ENCODE measurements at places on chromosomes 6 and 20. TPM values are rescaled to one million over a fixed set of nuclear protein-coding genes. Genes with fewer than 3 reads are reported as not detected.
A peak's percentile ranks its signal among the peaks of the same experiment; 100 is the strongest.

GRCh38 chr6:37221585-37222124 lies 35.9 kb upstream of the TBC1D22B start:
- no peak for DNase-seq

GRCh38 chr20:45282700-45283550 lies 23.7 kb upstream of the RBPJL start:
- peak; percentile 65 for DNase-seq

- no peak for DNase-seq
These were observed 14.7 kb upstream of the TAF4 start for GRCh38 chr20:62080249-62080990.

DNA sequence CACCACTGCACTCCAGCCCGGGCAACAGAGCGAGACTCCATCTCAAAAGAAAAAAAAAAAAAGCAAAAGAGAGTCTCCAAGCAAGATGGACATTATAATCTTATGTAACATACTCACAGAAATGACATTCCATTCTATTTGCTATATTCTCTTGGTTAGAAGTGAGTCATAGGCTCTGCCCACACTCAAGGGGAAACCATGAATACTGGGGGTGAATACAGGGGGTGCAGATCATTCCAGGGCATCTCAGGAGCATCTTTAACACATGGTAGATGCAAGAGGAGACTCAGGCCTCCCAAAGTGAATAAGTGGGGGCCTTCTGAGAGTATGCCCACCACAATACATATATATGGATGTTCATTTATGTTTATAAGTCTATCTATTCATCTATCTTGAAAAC lies 18.3 kb upstream of the RANBP9 start:
- peak; percentile 15 for DNase-seq

The GPR6 gene
- total RNA-seq = not detected

The HEY2 gene
- not detected for total RNA-seq

DNA sequence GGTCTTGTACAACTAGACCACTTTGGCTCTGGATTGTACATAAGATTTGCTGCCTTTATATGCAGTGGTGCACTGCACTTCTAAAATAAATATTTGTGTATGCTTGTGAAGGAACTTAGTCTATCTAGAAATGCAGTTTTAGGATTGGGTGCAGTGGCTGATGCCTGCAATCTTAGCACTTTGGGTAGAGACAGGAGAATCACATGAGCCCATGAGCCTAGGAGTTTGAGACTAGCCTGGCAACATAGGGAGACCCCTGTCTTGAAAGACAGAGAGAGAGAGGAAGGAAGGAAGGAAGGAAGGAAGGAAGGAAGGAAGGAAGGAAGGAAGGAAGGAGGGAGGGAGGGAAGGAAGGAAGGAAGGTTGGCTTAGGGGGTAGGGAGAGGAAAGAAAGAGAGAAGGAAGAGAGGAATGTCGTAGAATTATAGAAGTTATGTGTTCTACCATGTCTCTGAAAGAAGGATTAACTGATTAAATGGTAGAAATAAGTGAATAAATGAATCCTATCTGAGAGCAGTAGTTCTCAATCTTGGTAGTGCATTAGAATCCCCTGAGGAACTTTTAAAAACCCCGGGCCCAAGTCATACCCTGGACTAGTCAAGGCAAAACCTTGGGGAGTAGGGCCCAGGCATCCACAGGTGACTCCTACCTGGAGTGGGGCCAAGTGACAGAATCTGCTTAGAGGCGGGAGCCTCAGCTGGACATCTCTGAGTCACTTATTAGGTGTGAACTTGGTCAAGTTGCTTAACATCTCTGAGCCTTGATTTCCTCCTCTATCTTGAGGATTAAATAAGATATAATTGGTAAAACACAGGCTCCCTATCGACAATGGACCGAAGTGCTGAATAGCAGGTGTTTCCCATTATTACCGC lies 130.3 kb downstream of the ZNF217 start:
- peak; percentile 2 for DNase-seq

GRCh38 chr6:133540361-133540760 lies 299.2 kb downstream of the EYA4 start:
- DNase-seq = no peak

GRCh38 chr20:9071976-9072726 lies 3.3 kb downstream of the PLCB4 start:
- DNase-seq = no peak

The VEGFA gene
- 57.6 TPM for total RNA-seq

The TCP11 gene
- not detected for total RNA-seq

GRCh38 chr20:42678895-42679294 lies 510.8 kb downstream of the PTPRT start:
- DNase-seq = no peak

DNA sequence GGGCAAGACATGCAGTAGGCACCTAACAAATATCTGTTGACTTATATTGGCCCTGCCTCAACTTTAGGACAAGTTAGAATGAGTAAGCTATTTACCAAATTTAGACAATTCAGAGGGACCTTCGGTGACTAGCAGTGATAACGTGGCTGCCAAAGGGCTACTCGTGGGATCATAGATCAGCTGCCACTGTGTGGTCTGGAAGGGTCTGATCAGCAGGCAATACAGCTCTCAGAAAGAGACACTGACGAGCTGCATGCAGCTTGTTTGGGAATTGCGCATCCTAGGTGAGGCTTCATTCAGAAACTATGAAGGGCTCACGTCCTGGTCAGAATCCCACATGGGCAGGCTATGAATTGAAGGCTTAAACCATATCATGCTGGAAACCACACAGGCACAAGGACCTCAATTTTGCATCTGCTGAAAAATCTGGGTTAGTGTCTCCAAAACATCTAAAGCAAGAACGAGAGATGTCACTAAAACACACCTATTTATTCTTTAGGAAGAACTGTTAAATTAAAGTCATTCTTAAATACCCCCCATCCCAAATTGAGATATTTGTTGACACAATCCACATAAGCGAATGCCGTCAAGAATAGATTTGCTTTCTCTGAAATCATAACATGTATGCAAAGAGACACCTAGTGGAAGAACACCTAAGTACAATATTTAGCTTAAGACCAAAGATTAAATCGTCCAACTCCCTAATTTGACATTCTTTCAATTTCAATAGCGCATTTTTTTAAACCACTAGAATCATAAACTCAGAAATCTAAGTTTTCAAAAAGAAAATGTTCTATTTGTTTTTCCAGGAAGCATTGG lies 79.6 kb downstream of the IPCEF1 start:
- no peak for DNase-seq

GRCh38 chr6:163226836-163227485 lies 187.6 kb upstream of the QKI start:
- DNase-seq = no peak

- no peak for DNase-seq
These were observed 536 bp upstream of the FNDC1 start for GRCh38 chr6:159168536-159169192.

GRCh38 chr6:155387481-155387880 lies 68.2 kb downstream of the NOX3 start:
- no peak for DNase-seq

DNA sequence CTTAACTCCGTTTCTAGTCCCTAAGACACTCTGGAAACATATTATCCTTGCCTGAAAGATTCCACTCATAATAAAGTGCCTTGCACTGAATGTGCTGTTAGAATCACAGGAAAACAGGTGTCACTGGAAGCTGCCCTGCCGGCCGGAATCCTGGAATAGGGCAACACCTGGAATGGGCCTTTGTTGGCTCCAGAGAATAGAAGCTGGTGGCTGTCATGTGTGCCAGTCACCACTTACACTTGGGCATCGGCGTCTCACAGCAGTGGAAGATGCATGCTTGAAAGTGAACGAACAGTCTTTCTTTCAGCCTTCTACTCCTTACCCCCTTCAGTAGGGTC lies 90.8 kb upstream of the AFDN start:
- DNase-seq = no peak

DNA sequence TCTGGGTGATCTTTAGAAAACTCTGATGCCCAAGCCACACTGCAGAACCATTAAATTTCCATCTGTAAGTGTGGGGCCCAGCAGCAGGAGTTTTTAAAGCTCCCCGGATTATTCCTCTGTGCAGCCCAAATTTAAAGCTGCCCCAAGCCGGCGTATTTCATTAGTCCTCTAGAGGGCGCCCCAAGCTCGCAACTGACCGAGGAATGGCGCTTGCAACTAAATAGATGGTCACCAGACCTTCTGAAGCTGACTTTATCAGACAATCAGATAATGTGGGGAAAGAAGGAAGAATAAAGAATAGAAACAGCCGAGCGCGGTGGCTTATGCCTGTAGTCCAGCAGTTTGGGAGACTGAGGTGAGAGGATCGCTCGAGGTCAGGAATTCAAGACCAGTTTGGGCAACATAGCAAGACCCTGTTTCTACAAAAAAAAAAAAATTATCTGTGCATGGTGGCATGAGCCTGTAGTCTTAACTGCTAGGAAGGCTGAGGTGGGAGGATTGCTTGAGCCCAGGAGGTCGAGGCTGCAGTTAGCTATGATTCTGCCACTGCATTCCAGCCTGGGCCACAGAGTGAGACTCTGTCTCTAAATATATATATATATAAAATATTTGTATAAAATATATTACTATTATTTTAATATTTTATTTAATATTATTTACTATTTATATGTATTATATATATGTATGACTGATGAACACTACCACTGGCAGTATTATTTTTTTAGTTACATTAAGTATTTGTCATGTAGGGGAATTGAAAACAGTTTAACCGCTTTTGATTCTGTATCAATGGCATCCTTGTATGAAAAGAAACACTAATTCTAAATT lies 56.0 kb downstream of the OTOR start:
- DNase-seq = peak; percentile 7

DNA sequence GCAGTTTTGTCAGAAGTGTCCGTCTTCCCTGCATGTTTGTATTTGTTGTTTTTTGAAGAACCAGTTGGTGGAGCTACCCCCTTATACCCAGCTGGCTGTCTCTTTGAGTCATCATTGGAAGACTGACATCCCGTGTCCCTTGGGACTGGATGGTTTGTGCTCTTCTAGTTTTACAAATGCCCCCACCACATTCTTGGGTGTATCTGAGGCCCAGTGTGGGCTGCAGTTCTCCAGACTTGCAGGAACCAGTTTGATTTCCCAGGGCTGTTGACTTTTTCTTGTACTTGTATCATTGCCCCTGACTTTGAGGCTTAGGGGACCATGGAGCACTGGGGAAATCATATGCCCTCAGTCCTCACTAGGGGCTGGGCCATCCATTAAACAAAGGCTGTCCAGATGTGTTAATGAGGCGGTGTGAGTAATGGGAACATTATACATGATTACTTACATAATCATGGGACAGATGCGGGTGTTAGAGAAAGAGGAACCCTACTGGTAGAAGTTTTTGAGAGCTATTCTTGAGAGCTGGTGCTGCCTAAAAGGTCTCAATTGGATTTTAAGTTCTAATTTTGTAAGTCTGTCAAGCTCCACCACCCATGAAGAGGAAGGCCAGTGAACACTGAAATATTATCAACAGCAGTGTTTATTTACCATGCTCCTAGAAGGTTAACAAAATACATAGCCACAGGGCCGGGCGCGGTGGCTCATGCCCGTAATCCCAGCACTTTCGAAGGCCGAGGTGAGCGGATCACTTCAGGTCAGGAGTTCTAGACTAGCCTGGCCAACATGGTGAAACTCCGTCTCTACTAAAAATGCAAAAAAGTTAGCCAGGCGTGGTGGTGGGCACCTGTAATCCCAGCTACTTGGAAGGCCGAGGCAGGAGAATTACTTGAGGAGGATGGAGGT lies 8.5 kb downstream of the JARID2 start:
- peak; percentile 22 for DNase-seq

- DNase-seq = no peak
These were observed 564.0 kb downstream of the CD109 start for GRCh38 chr6:74259981-74260380.

Measured in MG63 (cell line).